ENCODE measurements at places on chromosomes 3 and 15.
A peak's percentile ranks its signal among the peaks of the same experiment; 100 is the strongest.

DNA sequence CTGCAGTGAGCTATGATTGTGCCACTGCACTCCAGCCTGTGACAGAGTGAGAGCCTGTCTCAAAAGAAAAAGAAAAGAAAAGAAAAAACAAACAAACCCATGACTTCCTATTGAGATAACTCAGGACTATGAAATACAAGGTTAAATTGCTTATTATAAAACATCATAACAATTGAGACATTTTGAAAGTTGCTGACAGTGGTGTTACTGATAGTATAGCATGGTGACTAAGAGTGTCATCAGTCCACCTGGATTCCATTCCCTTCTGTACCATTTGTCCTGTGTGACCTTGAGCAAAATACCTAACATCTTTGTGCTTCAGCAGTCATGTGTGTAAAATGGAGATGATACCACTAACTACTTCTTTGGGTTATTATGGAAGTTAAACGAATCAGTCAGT is 49.1 kb downstream of the ARHGEF26 start:
- DNase-seq: no peak

DNA sequence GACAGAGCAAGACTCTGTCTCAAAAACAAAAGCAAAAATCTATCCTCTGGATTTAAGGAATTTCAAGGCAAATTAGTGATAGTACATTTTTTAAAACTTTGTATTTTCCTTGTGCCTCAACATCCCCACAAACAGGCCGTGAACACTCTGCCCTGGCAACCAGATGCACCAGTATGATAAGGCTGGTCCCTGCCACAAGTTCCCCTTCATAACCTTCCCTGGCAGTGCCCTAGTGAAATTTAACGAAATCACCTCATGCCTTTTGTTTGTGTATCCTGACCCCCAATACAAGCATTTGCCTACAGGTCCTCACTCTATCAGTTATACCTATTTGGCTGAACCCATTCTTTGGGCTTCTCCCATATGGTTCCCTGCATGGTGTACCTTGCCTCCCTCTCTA is 107.4 kb upstream of the FLNB start:
- no peak for DNase-seq

GRCh38 chr3:180855364-180855763 is 57.1 kb upstream of the FXR1 start:
- DNase-seq: no peak

GRCh38 chr15:98421419-98422129 is 226.8 kb upstream of the IGF1R start:
- peak; percentile 29 for DNase-seq

GRCh38 chr15:56353740-56354139 is 11.5 kb upstream of the TEX9 start:
- no peak for DNase-seq

GRCh38 chr3:99475229-99475628 is 163.2 kb upstream of the COL8A1 start:
- DNase-seq: no peak

GRCh38 chr3:12658593-12659058 is 5.3 kb downstream of the RAF1 start:
- no peak for DNase-seq

DNA sequence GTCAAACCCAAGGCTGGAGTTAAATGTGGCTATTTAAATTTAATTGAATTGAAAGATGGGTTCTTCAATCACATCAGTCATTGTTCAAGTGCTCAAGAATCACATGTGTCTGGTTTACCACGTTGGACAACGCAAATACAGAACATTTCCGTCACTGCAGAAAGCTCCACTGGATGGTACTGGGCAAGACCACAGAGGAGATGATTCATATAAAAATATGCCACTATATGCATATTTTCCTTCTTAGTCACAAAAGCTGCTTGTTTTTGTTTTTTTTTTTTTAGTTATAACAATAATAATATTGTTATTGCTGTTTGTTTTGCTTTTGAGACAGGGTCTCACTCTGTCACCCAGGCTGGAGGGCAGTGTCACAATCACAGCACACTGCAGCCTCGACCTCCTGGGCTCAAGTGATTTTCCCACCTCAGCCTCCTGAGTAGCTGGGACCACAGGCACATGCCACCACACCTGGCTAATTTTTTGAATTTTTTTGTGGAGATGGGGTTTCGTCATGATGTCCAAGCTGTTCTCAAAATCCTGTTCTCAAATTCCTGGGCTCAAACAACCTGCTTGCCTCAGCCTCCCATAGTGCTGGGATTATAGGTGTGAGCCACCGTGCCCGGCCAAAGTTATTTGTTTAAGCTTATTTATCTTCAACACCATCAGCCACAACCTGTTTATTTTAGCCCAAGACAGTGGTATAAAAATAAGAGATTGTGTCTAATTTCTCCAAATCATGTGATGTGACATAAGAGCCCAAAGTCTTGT is 19.4 kb downstream of the RTP3 start:
- no peak for DNase-seq

DNA sequence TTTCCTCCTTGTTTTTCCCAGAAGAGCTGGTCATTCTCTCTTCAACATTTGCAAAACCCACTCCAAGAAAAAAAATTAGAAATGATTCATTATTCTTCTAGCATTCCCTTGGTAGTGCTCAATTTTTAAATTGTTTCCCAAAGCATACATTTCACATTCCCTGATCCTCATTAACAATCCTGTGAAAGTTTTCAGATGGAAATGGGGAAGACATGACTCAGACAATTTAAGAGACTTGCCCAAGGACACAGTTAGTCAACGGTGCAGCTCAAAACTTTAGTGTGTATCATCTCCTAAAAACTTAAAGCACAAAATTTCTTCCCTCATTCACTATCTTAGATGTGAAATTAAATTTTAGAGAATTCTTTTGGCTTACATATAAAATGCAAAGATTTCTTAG is 17.1 kb upstream of the ABI3BP start:
- DNase-seq: no peak

- DNase-seq: no peak
Measured at GRCh38 chr3:5974630-5975322, 787.3 kb downstream of the EDEM1 start.

DNA sequence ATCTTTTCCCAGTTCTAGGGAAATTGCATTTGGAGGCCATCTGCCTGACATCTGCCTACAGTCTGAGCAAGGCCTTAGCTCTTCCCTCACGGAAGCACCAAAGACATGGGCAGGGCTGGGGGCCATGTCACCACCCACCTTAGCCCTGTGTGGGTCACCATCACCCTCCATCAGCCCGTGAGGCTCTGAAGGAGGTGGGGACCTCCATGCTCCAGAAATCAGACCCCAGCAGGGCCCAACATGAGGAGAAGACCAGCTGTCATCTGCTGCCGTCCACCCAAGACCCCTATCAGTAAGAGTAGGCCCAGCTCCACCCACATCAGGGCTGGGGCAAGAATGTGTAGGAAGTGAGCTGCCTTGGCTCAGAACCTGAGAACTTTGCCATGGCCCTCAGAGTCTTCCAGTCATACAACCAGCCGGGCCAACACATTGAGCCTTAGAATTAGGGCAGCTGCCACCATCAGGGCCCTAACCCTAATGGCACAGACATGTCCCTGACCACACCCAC is 1.9 kb downstream of the TMIE start:
- DNase-seq: no peak

GRCh38 chr3:36447061-36447460 is 66.8 kb downstream of the STAC start:
- DNase-seq: no peak

GRCh38 chr3:2098398-2099027 is at the start of gene CNTN4:
Gene CNTN4 (plus strand): TSS chr3:2098866.
- no peak for DNase-seq

DNA sequence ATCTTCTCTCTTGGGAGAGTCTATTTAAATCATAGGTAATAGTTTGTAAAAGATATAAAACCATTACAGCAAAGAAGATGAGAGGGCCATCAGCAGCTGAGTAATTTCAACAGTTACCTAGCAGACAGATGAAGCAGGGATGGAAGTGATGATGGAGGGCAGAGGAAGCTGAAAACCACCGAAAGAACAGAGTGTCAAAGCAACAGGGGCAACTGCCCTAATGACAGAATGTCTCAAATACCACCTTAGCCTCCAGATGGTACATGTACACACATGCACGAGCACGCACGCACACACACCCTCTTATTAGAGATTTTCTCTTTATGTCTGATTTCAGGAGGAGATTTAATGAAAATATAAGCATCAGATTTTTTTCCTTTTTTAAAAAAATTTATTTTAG is 64.5 kb downstream of the NEDD4 start:
- DNase-seq: no peak

GRCh38 chr3:62632510-62633294 is 242.5 kb downstream of the CADPS start:
- no peak for DNase-seq

- DNase-seq: no peak
Measured at GRCh38 chr15:37586011-37586583, 348.3 kb upstream of the TMCO5A start.

- DNase-seq: no peak
Measured at GRCh38 chr3:73656241-73656890, 31.6 kb upstream of the PDZRN3 start.

GRCh38 chr3:189948724-189949045 is 172.0 kb downstream of the P3H2 start:
- DNase-seq: no peak

DNA sequence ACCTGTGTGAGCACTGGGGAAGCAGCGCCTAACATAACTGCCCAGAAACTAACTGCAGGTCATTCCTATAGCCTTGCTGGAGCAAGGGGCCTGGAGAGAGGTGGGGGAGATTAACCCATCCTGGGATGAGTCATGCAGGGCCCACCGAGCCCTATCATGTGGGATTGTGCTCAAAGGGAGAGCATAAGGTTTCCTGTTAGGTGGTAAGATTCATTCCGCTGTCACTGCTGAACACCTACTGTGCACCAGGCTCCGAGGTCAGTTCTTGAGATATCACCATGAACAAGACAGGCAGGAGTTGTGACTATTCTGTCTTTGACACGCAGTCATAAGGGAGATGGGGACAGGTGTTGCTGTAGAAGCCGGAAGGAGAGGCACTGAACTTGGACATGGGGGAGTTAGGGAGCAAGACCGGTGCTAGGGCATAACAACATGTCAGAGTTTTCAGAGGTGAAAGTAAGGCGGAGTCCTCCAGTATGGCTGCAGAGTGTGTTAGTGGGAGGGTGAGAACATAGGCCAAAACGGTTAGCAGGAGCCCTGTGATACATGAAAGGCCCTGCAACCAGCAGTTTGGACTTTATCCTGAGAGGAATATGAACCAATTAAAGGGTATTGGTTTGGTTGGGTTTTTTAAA is 2.4 kb downstream of the SLC25A38 start:
- no peak for DNase-seq

- DNase-seq: no peak
Measured at GRCh38 chr3:135757421-135757820, 208.1 kb upstream of the PPP2R3A start.

DNA sequence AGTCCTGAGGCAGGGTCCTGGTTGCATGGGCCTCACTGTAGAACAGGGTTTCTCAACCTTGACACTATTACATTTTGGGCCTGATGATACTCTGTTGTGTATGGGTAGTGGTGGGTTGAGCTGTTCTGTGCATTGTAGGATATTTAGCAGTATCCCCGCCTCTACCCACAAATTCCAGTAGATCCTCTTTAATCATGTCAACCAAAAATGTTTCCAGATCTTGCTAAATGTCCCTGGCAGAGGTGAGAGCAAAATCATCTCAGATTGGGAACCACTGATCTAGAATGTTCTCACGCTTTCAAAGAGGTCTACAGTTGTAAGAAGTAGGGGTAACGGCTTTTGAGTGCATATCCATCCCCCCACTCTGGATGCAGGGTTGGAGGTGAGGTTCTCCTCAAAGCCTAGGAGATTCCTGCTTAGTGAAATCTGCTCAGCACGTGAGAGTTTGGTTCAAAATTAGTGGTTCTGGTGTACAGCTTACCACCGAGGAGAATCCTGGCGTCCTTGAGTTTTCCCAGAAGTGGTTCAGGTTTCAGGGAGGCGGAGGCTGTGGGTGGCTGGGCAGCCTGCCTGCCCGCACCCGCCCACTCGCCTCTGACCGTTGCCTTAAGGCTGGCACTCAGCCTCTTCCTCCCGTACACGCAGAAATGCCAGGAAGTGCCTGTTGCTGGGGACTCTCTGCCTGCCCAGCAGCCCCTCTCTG is 5.3 kb downstream of the ACVR2B start:
- DNase-seq: no peak

- no peak for DNase-seq
Measured at GRCh38 chr15:90099868-90100831, 2.1 kb downstream of the IDH2 start.

DNA sequence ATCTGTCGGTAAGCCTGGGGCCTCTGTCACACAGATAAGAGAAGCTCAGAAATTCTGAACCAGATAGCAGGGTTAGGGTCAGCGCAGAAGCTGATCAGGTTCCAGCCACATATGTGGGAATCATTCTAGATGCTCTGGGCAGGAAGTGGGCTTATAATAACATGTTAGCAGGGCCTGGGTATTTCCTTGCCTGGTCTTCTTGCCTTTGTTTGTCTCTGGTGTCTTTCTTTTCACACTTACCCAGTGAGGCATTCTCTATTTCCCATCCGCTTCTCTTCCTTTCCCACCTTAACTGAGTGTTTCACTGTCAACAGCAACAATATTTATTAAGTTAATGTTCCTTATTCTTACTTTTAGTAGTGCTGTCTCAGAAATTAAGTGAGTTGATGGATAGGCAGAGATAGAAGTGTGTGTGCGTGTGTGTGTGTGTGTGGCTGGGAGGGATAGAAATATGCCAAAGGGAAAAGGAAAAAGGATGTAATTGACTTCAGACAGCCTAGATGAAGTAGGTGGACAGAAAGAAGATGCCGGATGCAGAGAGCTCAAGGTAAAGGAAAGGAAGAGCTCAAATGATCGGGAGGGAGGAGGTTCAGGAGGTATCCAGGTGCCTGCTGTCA is 2.0 kb downstream of the PLA1A start:
- DNase-seq: no peak

DNA sequence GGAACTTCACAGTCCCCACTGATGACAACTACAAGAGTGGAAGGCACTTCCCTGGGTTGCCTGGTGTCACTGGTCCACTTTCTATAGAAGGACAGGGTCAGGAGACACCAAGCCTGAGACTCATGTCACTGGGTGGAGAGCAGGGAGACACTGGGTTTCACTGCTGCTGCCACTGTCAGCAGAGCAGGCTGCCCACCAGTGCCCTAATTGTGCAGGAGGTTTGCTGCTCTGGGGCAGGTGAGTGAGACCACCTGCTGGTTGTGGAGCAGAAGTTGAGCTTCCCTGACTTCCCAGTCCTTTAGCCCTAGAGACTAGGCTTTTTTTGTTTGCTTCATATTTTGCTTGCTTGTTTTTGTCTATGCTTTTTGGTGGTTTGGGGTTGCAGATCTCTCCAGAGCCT is 528.4 kb upstream of the RGMA start:
- DNase-seq: no peak

GRCh38 chr15:78628227-78628626 is 7.4 kb upstream of the CHRNA3 start:
- DNase-seq: no peak

- no peak for DNase-seq
Measured at GRCh38 chr3:79154865-79155264, 612.9 kb downstream of the ROBO1 start.

Measured in stimulated activated CD8-positive, alpha-beta memory T cell treated with anti-CD3 and anti-CD28 coated beads, Interleukin-2, amount 100 ng/mL, for 1 hour (primary cell).